MM.1S (cell line): ENCODE measurements at places on chromosomes 16 and 17.
A peak's percentile ranks its signal among the peaks of the same experiment; 100 is the strongest.

- no peak for DNase-seq
Measured at GRCh38 chr17:51184124-51184523, 17.9 kb downstream of the NME2 start.

DNA sequence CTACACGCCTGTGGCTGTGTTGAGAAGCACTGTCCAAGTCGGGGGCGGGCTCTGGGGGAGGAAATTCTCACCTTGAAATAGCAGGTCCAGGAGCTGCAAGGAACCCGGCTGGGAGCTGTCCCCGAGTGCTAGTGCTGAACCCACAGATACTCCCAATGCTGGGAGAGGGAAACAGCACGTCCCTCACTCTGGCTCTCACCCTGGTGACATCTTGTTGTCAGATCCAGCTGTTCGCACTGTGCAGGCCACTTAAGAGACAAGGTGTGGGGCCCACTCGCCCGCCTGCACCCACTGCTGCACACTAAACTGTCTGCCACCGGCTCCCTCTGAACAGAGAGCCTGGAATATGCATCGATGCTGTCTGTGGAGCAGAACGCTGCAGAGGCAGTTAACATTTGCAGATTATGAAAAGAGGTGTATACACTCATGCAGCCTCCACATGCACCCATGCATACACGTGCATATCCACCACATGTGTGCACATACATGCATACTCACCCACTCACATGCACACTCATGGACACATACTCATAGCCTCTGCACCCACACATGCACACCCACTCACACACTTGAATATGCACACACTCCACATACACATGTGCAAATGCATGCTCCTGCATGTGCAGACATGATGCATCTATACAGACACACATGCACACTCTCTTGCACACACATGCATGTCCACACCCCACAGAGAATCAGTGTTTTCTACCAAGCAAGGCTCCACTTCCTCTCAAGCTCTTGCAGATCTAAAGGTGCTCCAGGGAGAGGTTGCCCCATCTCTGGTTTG, 42.0 kb downstream of the MGAT5B start:
- DNase-seq, result peak; percentile 66

DNA sequence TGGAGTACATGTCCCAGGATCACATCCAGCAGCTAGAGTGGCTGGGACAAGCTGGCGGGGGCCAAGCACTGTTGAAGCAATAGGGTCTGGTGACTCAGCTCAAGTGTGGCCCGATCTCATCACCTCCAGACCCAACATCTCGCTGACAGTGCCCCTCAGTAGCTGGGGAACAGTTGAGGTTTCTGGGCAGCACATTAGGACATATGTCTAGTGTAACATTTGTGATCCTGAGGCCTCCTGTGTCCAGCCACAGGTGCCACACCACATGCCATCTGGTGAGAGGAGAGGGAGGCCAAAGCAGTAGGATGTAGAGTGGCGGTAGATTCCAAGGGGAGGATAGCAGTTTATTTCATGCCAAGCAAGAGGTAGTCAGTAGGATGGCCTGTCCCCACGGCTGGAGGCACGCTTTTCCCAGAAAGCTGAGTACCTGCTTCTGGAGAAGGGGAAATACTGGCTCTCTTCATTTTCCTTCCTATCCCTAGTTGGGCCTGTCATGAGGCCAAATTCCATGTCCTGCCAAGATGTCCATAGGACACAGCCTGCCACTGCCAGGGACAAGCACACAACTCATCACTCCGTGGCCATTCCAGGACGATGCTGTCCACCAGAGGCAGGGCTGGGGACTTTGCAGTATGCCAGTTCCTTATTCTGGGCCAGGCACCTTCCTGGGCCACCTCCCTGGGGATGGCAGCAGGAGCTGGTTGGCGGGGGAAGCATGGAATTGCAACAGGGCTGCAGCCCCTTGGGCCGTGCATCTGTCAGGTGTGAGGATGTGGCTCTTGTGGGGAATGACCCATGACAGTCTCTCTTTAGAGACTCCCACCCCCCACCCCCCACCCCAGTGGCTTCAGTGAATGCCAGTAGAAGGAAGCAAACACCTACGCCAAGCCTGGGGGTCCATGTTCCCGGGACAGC, 24.0 kb downstream of the GGA3 start:
- DNase-seq, result no peak

DNA sequence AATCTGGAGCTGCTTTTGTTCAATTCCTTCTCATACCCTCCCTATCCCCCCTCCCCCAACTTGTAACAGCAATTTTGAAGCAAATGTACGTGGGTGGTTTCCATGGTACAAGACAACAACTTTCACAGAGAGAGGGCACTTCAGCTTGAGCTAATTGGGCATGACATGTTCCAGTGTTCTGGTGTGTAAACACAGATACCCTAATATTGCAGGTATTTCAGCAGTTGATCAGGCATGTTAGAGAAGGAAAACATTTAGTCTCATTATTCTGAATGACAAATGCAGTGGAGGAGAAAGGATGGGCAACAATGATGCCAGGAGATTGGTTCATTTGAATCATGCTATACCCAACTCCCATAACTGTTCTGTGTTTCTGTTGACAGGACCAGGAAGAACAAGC, 137.5 kb downstream of the TRIM37 start:
- DNase-seq, result no peak

GRCh38 chr16:81018496-81018895, 11.5 kb downstream of the CENPN start:
- no peak for DNase-seq

- DNase-seq, result no peak
Measured at GRCh38 chr16:70749681-70750601, 51.0 kb downstream of the VAC14 start.
